ENCODE measurements at places on chromosomes 5 and 9.
A peak's percentile ranks its signal among the peaks of the same experiment; 100 is the strongest.

- DNase-seq: no peak
Observed at GRCh38 chr5:39518516-39518915, 93.7 kb upstream of the DAB2 start.

GRCh38 chr5:68074048-68074632 is 141.4 kb upstream of the PIK3R1 start:
- DNase-seq: no peak

GRCh38 chr5:54990841-54991258 is 5.5 kb upstream of the ESM1 start:
- no peak for DNase-seq

GRCh38 chr5:83095957-83096539 is 18.7 kb downstream of the XRCC4 start:
- no peak for DNase-seq

GRCh38 chr5:56361398-56361797 is 128.3 kb upstream of the ANKRD55 start:
- no peak for DNase-seq

- DNase-seq: no peak
Observed at GRCh38 chr5:73263001-73263710, 90.2 kb downstream of the TMEM174 start.

DNA sequence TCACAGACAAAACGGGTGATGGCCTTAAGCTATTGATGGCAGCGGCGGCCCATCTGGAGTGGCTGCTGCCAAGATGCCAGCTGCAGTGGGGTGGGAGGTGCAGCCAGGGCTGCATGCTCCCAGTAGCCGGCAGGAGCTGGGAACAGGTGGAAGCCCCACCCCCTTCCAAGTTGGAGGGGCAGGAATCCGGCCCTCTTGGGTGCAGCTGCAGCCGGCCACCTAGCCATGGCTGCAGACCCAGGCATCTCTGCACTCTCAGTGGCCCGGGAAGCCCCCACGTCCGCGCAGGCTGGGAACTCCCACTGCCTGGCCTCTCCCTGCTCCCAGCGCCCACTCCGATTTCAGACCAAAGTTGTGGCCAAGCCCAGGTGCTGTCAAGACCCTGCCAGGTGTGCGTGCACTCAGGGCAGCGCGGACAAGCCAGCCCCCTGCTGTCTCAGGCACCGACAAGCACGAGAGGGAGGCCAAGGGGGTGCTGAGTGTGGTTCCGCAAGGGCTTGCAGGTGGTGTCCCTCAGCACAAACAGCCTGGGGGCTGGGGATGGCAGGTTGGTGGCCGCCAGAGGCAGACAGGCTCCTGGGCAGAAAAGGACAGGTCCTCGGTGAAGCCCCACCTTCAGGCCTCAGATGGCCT is 115.1 kb upstream of the TSLP start:
- peak; percentile 56 for DNase-seq

GRCh38 chr5:172442592-172442991 is 11.7 kb downstream of the SH3PXD2B start:
- peak; percentile 21 for DNase-seq

GRCh38 chr9:117644932-117645636 is 59.1 kb upstream of the TLR4 start:
- no peak for DNase-seq

- no peak for DNase-seq
Observed at GRCh38 chr5:68385936-68386335, 170.4 kb downstream of the PIK3R1 start.

- peak; percentile 50 for DNase-seq
Observed at GRCh38 chr5:64505769-64506566, at the start of gene RGS7BP. Gene RGS7BP, plus strand, starts transcription at chr5:64506015. Its CDS starts 610 bp downstream, at chr5:64506625.

Measured in NCI-H524 treated with DMSO at 0.1 percent for 48 hours (cell line).